ENCODE measurements at places on chromosomes 12 and 14.

DNA sequence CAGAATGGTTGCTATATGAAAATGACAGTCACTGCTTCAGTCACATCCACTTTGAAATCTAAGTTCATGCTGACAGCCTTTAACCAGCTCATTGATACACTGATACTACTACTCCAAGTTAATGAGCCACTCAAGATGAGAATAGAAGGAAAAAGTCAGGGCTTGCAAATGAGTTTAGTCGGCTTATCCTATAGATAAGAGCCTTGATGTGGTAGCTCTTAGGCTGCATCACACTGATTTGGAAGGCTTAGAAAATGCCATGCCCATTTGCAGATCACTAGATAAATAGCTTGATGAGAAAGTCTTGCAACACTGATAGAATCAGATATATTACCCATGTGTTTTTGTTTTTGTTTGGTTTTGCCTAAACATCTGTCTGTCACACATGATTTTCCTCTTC, 251.4 kb upstream of the ATXN7L3B start:
- DNase-seq: no peak

DNA sequence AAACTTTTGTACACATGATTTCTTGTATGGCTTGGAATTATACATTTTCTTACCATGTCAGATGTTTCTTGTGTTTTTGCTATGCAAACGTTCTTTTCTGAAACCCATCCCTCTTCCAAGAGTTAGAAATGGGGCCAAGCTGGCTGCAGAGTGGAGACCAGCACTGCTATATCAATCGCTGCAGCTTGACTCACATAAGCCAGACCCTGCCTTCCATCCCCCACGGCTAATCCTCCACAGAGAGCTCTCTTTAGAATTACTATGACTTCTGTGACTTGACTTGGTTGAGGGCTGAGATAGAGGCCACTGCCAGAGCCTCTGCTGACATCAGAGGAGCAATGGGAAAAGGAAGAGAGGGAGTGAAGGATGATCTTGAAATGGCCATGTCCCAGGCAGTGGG, 147.9 kb downstream of the DACT1 start:
- DNase-seq: no peak

DNA sequence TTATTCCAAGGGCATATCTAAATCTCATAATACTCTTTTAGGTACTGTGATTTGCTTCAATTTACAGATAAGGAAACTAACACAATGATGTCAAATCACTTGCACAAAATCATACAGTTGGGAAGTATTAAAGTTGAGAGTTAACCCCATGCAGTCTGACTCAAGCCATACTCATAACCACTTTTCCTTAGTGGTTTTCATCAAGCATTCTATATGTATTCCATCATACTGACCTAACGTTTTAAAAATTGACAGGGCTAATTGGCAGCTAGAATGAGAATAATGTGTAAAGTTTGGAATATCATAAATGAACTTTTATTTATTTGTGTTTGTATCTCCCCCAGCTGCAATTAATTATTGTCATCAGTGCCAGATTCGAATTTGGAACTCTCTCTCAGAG, 20.9 kb downstream of the PUS7L start:
- no peak for DNase-seq

GRCh38 chr12:28994179-28994715, 154.8 kb upstream of the FAR2 start:
- DNase-seq: no peak

DNA sequence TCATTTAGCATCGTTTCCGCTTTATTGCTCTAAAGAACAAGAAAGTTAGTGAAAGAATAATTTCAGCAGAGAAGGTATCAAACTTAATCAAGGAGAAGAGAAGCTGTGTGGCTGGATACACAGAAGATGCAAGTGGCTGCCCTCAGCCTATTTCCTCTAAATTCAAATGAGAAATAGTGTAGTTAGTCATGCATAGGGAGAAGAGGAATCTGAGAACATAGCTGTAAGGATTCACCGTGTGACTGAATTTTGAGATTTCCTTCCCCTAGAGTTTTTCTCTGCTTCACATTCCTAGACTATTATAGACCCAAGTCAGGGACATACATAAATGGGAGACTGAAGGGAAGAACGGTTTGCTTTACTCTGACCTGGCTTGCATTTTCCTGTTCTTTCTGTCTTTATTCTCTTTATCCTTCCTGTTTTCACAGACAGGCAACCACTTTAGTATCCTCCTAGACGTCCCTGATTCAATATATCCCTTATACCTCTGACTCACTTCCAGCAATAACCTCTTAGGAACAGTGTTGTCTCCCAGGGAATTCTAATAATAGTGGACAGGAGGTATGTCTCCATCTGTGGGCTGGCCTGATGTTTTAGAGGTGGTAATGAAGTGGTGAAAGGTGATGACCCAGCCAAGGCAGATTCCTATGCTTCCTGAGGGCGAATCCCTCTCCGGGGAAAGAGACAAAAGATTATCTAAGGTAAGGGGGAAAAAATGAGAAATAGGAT, 7.0 kb downstream of the RNASE10 start:
- no peak for DNase-seq

DNA sequence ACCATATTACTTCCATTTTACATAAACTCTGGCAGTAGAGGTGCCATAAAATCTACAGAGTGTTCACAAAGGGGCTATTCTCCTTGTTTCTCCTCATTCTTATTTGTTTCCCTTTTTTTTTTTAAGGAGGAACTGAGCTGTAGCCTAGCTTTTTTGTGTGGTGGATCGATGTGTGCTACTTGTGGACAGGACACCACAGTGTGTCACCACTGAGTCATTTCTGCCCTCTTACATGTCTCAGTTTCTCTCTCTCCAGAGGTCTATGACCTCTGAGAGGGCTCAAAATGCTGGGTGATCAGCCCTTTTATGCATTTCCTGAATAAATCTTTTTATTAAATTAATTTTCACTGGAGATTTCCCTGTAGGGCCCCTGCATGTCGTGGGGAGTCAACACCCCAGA, 370.2 kb downstream of the ADGRD1 start:
- DNase-seq: no peak

DNA sequence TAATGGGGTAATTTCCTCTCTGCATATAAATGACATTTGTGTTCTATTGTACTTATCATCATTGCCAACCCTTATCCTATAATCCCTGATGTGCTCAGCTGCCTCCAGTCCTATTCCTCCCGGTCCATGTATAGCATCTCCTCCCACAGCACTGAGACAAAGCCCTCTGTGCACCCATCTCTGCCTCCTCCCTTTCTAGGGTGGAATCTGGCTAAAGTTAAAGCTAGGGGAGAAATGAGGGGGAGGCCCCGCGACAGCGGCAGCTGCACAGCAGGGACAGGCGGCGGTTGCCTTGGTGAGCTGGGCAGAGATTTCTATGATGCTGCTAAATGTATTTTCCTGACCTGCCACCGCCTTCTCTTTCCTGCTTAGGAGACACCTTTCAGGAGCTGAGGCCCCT, 12.8 kb upstream of the ZDHHC22 start:
- no peak for DNase-seq

DNA sequence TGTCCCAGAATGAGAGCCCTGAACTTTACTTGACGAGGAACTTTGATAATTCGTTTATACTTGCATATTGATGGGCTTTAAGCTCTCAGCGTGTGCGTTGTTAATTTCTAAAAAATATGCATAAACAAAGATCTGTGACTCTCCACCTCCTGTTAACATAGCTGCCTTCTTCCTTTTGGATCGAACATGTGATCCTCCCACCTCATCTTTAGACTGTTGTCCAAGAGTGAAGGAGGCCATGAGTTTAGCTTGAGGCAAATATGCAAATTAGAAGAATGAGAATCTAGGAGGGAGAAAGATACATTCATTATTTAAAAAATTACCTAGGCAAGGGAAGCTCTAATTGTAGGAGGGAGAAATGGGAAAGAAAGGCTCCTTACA, 617 bp downstream of the TTC8 start:
- DNase-seq: no peak

GRCh38 chr12:112134731-112135130, 9.4 kb downstream of the TRAFD1 start:
- no peak for DNase-seq

DNA sequence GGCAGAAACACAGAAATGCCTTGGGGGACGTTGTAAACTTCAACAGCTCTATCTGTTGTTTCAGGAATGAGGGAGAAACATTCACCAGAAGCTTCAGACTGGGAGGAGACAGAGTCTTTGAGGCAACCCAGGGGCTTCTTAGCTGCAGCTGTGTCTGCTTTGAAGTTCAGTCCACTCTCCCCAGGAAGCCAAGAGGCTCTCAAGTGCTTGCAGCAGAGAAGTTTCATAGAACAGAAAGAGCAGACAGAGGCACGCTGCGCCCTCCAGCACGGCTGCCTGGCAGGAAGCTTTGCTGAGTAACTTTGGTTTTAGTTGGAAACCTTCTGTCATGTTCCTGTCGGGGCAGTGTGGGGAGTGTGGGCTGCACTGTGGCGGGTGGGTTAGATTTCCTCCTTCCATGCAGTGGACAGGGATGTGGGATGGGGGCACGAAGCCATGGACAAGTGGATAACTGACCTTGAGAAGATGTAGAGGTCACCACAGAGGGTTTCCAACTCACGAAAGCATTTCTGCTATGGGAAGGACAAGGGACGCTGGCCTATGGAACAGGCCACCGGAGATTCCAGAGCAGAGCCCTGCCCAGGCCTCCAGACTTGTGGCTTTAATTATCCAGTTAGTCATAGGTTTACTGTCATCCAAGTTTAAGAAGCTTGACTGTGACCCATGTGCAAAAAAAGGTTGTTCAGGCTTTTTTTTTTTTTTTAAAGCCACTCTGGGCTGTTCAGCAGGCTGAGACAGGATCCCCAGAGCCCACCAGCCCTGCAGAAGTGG, 107.7 kb downstream of the ARF6 start:
- peak; percentile 84 for DNase-seq

- DNase-seq: no peak
These were observed 11.4 kb downstream of the RPS6KL1 start for GRCh38 chr14:74911704-74912103.

GRCh38 chr14:63922696-63923421, 70.1 kb downstream of the SYNE2 start:
- no peak for DNase-seq

- DNase-seq: no peak
These were observed 5.5 kb upstream of the KRT8 start for GRCh38 chr12:52910248-52910883.

DNA sequence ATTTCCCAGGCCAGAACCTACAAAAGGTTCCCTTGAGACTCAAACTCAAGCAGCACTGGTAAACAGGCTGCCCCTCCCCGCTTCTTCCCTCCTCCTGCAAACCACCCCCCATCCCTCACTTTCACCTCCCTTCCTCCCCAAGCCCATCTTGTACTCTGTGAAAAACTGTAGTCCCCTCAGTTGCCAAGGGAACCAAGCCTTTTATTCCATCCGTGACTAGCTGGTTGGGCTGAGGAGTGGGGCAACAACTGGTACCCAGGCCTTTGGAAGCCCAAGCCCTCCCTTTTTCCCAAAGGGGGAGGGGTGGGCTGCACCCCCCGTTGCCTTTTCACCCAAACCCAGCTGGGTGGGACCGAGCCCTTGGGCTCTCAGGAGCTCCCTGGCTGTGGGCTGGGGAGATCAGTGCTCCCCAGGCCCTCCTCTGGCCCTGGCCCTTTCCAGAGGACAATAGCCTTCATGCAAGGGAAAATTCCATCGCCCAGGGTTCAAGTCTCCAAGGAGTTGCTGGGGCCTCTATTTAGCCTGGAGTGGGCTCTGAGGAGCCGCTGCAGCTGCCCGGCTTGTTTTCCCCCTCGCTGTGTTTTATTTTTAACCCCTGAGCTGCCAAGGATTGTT, 61.9 kb downstream of the ZFP36L1 start:
- no peak for DNase-seq

GRCh38 chr14:105086833-105087307, 21.6 kb upstream of the GPR132 start:
- DNase-seq: no peak

- no peak for DNase-seq
These were observed 28.0 kb downstream of the VPS37B start for GRCh38 chr12:122867691-122868461.

- DNase-seq: no peak
These were observed 969.1 kb upstream of the NOVA1 start for GRCh38 chr14:27566843-27567382.

DNA sequence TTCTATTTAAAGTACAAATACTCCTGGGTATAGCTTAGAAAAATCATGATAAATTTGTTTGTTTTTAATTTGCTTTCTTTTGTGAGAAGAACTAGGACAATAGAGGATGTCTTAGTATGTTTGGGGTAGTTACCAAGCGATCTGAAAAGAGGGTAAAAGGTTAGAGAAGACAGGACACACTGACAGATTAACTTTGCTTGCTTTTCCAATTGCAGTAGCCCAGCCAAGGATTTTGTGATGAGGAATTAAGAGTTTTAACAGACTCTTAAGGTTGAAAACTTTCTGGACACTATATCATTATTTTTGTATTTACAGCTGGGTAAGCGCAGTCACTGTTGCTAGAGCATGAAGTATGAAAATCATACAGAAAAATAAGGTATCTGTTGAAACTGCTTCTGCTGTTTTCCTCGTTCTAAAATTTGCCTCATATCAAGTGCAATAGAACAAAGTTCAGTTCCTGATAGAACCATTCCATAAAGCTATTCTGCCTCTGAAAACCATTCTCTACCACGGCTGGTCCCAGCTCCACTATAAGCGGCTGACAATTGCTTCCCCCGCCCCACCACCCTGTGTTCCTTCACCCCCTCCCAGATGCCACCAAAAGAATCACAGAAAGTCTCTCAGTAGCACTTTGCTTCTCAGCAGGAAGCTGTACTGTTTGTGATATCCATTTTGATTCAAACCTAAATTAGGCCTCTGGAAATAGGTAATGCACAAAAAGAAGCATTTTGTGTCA, 413.4 kb downstream of the BCAT1 start:
- DNase-seq: no peak

GRCh38 chr12:45743247-45743646, 13.7 kb downstream of the ARID2 start:
- no peak for DNase-seq

- no peak for DNase-seq
These were observed 76.1 kb downstream of the RBM19 start for GRCh38 chr12:113889891-113890581.

DNA sequence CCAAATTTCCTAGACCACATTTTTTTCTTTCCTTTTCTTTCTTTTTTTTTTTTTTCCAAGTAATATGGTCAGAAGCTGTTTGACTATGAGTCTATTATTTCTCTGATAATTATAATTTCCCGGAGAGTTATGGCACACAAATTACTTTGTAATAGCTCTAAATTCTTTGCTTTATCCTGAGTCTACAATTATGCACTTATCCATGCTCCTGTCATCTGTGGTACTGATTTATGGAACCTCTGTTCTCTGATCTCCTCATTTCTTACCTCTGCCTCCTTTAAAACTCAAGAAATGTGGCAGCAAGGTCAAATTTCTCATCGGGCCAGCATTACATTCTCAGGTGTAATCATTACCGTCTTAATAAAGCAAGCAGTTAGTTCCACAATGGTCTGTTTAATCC, 282.1 kb downstream of the PAWR start:
- DNase-seq: no peak

- DNase-seq: no peak
These were observed 53.8 kb downstream of the C14orf132 start for GRCh38 chr14:96092936-96093335.

Data from GM04504 (cell line).